ENCODE measurements at places on chromosomes 4 and X. TPM values are rescaled to one million over a fixed set of nuclear protein-coding genes. Genes with fewer than 3 reads are reported as not detected.

The FNIP2 gene
- 90.7 TPM for total RNA-seq

The SYNPO2 gene
- 26.2 TPM for total RNA-seq

The APELA gene
- not detected for total RNA-seq

The PAQR3 gene
- total RNA-seq: 7.7 TPM
